ENCODE measurements at places on chromosomes 13 and 19. TPM values are rescaled to one million over a fixed set of nuclear protein-coding genes. Genes with fewer than 3 reads are reported as not detected.

- peaks cover 11% of the 10 kb centered on the region for H3K4me1 ChIP-seq
- DNase-seq: no peak
- no peak overlapping the region for H3K27ac ChIP-seq
- H3K27me3 ChIP-seq: no peaks in the 10 kb centered on the region
- H3K4me3 ChIP-seq: no peak overlapping the region
Measured at GRCh38 chr13:46593398-46593797, 40.4 kb downstream of the LRCH1 start.

DNA sequence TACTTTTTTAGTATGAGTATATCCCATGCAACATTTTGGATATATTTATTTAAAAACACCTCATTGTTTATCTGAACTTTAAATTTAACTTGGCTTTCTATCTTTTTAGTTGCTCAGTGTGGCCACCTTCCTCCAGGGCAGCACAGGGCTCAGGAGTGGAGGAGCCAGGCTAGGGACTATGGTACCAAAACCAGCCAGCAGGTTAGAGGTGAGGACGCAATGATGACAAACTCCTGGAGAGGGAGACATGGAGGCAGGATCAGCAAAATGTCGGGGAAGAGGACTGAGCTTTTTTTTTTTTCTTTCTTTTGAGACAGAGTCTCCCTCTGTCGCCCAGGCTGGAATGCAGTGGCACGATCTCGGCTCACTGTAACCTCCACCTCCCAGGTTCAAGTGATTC lies 29.6 kb upstream of the CALM3 start:
- H3K27me3 ChIP-seq: no peaks in the 10 kb centered on the region
- H3K36me3 ChIP-seq: no peaks in the 10 kb centered on the region
- H3K4me3 ChIP-seq: no peak overlapping the region
- no peak overlapping the region for H3K27ac ChIP-seq

DNA sequence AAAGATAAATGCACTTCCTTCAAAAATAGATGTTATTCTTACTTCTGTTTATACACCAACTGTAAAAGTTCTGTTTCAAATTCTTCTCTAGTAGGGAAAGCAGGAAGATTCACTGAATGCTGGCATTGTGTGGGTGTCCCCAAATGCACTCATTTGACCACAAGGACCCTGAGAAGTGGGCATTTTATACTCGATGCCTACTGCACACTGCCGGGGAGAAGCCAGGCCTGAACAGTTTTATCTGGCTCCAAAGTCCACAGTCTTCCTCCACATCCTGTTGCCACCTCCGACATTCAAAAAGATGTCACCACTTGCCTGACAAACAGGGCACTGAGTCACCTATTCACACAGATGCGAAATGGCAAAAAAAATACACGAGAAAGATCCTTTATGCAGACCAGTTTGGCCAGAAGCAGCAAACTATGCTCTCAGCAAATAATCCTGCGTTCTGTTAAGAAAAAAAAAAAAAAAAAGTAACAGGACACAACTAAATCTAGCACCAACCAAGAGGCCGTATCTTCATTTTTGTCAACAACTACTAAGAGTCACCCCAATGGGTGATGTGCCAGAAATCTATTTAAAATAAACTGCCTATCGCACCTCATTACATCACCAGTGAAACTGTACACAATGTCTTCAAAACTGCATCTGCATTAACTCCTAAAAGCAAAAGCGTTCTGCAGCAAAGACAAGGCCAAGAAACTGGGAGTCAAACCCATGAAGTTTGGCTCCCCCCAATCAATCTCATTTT lies 6.2 kb downstream of the ZC3H4 start:
- H3K36me3 ChIP-seq: no peaks in the 10 kb centered on the region
- peak; percentile 57 for DNase-seq
- H3K27me3 ChIP-seq: no peaks in the 10 kb centered on the region
- peak overlapping the region; percentile 26 for H3K27ac ChIP-seq

- no peak for DNase-seq
- H3K4me1 ChIP-seq: no peaks in the 10 kb centered on the region
- H3K27ac ChIP-seq: no peak overlapping the region
- no peaks in the 10 kb centered on the region for H3K36me3 ChIP-seq
Measured at GRCh38 chr13:26693749-26694463, 66.7 kb downstream of the GPR12 start.

DNA sequence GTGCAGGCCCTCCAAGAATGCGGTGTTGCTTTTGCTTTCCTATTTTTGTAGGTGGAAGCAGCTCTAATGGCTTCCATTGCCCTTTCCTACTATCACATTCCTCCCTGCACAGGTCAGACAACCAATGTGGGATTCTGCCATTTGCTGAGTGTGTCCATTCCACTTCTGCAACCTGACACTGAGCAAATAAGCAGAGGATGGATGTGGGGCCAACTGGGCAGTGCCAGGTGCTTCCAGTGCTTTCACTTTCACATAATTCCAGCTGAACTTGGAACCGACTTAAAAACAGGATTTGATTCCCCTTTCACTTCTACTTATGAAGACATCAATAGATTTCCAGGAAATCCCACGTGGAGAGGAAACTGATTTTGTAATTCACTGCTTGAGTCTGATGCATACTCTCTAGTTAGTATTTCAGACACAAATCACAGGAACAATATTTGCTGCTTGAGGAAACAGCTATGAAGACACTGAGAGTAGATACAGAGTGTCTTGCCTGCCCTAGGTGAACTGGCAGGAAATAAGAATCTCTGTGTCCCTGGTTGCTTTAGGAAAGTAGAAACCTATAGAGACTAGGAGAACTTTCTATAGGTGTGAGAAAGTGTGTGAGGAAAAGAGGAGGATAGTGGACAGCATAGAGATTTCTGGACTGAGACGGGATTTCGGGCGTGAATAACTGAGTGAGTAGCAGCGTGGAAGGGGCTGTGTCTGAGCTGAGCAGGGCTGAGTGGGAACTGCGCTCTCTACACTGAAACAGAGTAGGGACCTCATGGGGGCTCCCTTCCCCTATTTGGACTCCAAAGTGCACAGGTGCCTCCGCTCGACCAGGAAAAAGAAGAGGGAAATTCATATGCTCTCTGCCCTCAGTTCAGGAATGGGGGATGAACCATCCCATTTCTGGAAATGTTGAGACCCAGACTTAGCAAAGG lies 22.5 kb downstream of the LGALS16 start:
- H3K4me3 ChIP-seq: no peak overlapping the region
- DNase-seq: no peak
- H3K27ac ChIP-seq: no peak overlapping the region
- no peaks in the 10 kb centered on the region for H3K27me3 ChIP-seq
- no peaks in the 10 kb centered on the region for H3K36me3 ChIP-seq

- no peaks in the 10 kb centered on the region for H3K4me1 ChIP-seq
- no peaks in the 10 kb centered on the region for H3K27me3 ChIP-seq
- DNase-seq: no peak
- H3K27ac ChIP-seq: no peak overlapping the region
- no peak overlapping the region for H3K4me3 ChIP-seq
- H3K36me3 ChIP-seq: no peaks in the 10 kb centered on the region
Measured at GRCh38 chr13:82766732-82767321, 1115.4 kb downstream of the SLITRK1 start.

DNA sequence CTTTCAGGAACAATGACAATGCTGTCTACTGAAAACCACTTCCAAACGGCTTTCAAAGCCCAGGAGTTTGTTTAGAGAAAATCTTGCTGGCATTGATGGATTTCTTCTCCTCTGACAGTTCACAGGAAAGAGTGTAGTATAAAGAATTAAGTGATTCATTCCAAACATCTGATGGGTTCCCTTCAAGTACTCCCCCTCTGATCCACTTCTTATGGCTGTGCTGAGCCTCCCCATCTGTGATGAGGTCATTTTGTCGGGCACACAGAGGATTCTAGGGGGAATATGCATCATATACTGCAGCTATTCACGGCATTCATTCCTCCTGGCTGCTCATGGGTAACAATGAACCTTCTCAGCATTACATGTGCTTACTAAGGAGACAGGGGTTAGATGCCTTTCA lies 107.9 kb downstream of the RGCC start:
- no peaks in the 10 kb centered on the region for H3K27me3 ChIP-seq
- DNase-seq: peak; percentile 61
- H3K27ac ChIP-seq: peak overlapping the region; percentile 64
- H3K4me3 ChIP-seq: no peak overlapping the region
- no peaks in the 10 kb centered on the region for H3K36me3 ChIP-seq

- DNase-seq: no peak
- no peaks in the 10 kb centered on the region for H3K27me3 ChIP-seq
- H3K27ac ChIP-seq: no peak overlapping the region
- no peaks in the 10 kb centered on the region for H3K36me3 ChIP-seq
- H3K4me1 ChIP-seq: no peaks in the 10 kb centered on the region
Measured at GRCh38 chr19:20912973-20913372, 10.1 kb upstream of the ZNF85 start.

- peaks cover 12% of the 10 kb centered on the region for H3K4me1 ChIP-seq
- H3K4me3 ChIP-seq: no peak overlapping the region
- no peaks in the 10 kb centered on the region for H3K36me3 ChIP-seq
Measured at GRCh38 chr19:8370176-8371010, 6.4 kb downstream of the ANGPTL4 start.

DNA sequence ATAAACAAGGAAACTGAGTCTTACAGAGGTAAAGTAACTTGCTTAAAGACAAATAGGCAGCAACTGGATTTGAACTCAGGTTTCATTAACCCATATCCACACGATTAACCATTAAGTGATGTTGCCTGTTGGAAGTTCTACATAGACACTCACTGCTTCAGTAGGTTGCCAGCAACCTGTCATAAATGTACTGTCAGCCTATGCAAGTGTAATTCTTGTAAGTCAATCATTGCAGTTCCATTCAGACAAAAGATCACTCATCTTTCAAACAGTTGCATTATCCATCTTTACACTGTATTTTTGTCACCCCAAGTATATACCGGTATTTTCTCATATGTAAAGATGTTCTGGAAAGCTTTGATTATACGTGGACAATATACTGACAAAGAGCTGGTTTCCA lies 676.9 kb upstream of the PCDH20 start:
- no peaks in the 10 kb centered on the region for H3K36me3 ChIP-seq
- DNase-seq: no peak
- H3K27me3 ChIP-seq: no peaks in the 10 kb centered on the region
- H3K4me3 ChIP-seq: no peak overlapping the region
- H3K4me1 ChIP-seq: no peaks in the 10 kb centered on the region
- H3K27ac ChIP-seq: no peak overlapping the region

DNA sequence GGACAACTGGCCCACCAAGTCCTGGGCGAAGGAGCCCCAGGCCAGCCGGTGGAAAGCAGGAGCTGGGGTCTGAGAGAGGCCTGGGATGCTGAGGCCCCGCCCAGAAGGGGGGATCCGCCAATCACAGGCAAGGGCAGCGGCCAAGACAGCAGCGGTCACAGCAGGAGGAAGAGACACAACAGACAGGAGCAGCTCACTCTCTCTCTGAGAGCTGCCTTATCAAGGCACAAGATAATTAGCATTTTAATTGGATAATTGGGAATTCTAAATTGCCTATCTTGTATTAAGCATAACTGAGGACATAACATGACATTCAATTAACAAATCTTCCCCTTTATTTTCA lies 46.2 kb downstream of the CEBPG start:
- H3K27ac ChIP-seq: no peak overlapping the region
- DNase-seq: no peak
- no peak overlapping the region for H3K4me3 ChIP-seq
- H3K27me3 ChIP-seq: no peaks in the 10 kb centered on the region
- H3K4me1 ChIP-seq: no peaks in the 10 kb centered on the region

MATK gene
- not detected for total RNA-seq

B3GNT8 gene
- 7.6 TPM for total RNA-seq

CD79A gene
- total RNA-seq: not detected

ZNF723 gene
- total RNA-seq: not detected
